ENCODE measurements at places on chromosomes 2 and 18.
A peak's percentile ranks its signal among the peaks of the same experiment; 100 is the strongest.

DNA sequence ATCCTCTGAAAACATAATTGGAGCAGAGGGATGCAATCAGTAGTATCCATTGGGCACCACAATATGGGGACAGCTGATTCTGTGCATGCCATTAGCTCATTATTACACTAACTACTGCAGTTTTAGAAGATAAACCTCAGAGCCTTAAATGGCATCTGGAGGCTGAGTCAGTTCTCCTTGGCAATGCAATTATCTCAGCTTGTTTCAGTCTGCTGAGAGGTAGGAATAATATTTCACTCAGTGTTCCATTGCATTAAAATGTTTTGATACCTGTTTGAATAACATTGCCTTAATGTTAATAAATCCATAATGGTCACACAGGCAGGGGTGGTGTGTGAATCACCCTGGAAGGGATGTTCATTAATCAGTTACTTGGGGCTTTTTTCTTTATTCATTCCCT lies 309.6 kb downstream of the LRRTM1 start:
- DNase-seq = no peak

DNA sequence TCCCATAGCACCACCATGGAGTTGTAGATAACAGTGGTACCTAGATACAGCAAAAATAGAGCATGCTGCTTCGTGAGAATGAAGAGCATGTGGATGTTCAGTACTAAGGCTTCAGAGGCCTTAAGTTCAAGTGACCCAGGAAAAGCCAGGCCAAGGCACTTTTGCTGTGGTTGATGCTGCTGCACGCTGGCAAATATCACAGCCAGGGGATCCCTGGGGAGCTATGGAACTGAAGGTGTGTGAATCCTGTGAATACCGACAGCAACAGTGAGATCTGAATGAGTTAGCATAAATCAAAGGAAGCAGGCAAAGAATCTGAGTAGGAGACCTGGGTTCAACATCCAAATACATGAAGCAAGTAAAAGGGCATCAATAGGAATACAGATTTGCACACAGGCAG lies 158.6 kb upstream of the THUMPD2 start:
- no peak for DNase-seq

DNA sequence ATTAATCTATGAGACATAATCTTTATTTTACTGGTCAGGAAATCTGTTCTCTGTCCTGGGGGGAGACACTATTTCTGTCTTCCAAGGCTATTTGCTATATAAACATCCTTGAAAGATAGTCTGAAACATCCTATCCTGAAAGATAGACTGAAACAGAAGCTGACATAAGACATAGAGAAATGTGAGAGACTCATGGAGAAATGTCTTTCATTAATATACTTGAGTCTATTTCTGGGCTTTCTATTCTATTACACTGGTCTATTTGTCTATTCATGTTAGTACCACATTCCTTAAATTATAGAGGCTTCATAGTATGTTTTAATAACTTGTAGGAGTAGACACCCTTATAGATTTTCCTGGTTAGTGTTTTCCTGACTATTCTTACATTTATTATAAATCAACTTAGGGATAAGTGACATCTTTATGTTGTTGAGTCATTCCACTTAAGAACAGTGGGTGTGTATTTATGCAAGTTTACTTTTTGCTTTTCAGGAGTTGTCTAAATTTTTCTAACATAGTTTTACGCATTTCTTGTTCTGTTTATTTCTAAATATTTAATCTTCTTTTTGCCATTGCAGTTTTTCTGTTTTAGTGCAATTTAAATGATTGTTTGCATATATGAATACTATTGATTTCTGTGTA lies 244.9 kb upstream of the ZSWIM2 start:
- DNase-seq = no peak

DNA sequence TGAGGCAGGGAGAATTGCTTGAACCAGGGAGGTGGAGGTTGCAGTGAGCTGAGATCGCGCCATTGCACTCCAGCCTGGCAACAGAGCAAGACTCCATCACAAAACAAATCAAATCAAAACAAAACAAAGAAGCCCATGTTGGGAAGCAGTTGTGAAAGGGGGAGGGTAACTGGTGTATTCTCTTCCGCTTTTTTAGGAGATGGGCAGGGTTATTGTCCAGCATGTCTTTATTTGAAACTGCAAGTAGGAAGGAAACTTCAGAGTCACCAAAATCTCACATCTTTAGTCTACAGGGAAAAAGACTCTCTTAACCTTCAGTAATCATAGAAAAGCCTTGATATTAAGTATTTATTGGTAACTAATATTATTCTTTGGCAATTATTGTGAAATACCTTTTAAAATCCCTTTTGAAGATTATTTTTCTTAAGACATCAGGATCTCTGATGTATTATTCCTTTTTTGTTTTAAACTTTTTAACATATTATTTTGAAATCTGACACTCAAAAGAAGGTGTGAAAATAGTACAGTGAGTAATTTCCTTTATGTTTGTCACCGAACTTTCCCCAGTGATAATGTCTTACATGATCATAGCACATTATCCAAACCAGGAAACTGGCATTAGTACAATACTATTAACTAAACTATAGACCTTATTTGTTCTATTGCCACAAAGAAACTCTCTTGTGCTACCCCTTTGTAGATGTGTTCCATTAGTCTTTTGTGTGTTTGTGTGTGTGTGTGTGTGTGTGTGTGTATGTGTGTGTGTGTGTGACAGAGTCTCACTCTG lies 84.3 kb upstream of the LTBP1 start:
- no peak for DNase-seq

- no peak for DNase-seq
Measured at GRCh38 chr18:79582978-79583377, 96.6 kb upstream of the CTDP1 start.

DNA sequence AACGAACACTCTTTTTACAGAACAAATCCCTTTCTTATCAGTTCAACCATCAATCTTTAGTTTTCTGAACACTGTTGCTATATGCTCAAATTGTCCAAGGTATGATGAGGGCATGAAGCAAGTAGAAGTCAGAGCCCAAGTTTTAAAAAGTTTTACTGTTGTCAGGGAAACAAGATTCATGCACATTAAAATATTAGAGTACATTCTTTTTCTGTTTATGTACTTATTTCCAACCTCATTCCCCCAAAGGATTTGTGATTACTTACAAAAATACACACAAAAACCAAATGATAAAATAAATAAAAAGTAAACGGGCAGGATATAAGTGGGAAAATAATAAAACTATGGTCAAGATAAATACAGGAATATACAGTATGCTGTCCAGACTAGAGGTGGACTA lies 15.4 kb downstream of the NCKAP5 start:
- DNase-seq = no peak

GRCh38 chr2:164913640-164914350 lies 41.5 kb downstream of the SLC38A11 start:
- peak; percentile 57 for DNase-seq
